SHP77 (cell line): ENCODE measurements at places on chromosomes 7 and 10.

DNA sequence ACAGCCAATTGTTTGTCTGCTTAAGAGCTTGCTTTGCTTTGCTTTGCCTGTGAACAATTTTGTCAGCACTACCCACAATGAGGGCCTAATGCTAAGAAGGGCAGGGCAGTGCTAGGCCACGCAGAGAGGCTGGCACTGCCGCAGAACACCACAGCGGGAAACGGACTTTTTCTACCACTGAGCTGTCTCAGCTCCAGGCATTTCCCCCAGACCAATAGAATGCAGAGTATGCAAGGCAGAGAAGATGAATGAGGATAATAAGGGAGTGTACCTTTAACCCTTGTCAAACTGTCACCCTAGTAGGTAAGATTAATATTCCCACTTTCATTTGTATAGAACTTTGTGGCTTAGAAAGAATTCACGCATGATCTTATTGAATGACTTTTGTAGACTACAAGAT lies 104.5 kb downstream of the SH3PXD2A start:
- DNase-seq: no peak

- DNase-seq: no peak
Observed at GRCh38 chr10:78737883-78738856, 330.6 kb upstream of the ZMIZ1 start.

DNA sequence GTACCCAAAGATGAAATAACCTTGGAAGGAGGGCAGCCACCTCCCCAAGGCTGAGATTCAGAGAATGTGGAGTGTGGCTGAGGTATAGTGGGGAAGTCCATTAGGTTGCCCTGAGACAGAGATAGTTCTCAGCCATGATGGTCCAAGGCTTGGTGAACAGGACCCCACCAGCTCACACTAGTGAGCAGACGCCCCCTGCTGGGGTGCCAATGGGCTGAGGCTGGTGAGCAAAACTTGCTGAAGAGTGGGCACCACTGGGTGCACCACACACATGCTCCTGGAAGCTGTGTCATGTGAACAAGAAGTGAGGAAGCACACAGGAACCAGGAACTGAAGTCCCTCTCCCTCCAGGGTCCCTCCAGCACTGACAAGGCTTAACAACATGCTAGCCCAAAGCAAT lies 8.9 kb downstream of the FBXL13 start:
- DNase-seq: peak; percentile 27

- peak; percentile 61 for DNase-seq
Observed at GRCh38 chr10:101018600-101019439, 12.1 kb downstream of the PDZD7 start.

DNA sequence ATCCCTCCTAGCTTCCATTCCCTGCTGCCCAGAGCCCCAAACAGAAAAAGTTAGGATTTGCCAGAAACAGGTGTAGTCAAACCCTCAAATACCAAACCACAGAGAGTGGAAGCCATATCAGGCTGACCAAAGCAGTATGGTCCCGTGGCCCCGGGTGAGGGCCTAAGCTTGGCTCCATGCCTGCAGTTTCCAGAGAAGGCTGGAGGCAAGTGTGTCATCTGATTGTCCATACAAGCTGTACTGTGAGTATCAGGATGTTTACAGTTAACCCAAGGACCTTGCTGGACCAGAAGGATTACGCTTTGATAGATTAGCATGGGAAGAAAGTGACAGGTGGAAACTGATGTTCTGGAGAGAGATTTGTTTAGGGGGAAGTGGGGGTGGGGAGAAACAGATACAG lies 96.3 kb downstream of the PRKAG2 start:
- no peak for DNase-seq

DNA sequence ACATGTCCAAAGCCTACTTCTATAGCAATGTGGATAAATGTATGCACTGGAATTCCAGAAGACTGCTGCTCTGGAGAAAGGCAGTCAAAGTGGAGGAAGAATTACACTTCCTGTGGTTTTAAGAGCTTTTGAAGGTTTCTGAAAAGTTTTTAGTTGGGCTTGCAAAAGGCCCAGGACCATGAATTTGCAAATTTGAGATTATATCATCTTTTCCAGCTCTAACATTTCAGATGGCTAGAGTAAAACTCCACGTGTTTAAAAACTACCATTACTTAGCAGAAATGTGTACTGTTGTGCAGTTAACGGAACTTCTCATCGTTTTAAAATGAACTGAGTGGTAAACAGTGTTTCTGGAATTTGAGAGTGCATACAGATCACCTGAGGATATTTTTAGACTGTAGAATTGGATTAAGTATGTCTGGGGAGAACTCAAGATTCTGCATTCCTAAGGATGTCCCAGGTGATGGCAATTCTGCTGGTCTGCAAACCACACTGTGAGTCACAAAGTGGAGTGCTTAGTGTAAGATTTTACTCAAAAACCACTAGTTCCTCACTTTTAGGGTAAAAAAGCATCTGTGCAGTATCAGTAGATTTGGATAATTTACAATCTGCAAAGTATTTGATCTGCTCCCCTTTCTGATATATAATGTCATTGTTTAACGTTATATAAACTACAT lies 32.9 kb upstream of the CCDC71L start:
- DNase-seq: no peak

DNA sequence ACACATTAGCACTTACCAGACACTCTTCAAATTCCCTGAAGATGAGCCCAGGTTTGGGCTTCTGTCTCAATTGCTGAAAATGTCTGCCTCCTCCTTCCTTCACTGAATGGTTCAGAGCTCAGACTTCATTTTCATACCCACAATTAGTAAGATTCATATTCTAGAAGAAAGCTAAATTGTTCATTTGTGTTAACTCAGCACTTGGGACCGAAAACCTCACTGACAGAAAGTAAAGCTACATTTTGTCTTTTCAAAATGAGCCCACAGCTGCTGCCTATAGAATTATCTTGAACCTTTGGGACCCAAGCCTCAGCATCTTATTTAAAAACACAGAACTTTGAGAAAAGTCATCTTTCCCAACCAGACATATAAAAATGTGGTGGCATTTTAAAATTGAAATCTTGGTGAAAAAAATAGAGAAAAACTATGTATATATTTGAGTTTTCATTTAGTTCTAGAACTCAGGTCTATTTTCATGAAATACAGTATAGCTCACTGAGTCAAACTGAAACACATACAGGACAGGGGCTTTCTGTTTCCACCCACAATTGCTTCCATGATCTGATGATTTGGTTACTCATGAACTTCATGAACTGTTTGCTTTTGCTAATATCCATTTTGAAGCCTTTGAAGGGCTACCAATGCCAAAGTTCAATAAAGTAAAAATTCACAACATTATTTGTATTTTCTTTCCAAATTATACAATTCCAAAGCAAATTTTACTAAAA lies 119.1 kb upstream of the PFKP start:
- no peak for DNase-seq

DNA sequence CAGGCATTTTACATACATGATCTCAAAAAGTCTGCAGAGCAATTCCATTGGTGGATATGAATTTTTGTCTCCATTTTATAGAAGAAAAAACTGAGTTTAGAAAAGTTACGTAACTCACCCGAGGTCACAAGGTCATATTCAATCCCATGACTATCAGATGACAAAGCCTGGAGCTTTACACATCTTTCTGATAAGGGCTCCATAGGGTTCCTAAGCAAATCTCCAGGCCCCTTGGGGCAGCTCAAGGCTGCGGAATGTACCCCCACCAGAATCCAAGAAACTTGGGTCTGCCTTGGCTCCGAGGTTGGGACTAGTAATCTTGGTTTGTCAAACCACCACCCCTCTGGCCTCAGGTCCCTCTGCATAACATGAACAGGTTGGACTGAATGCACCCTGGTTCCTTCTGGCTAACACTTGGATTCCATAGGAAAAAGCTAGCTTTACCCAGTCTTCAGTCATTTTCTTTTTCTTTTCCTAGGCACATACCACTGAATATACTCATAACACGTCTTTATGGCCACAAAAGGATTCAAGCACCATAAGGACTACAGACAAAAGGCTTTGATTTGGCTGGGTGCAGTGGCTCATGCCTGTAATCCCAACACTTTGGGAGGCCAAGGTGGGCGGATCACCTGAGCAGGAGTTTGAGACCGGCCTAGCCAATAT lies 55.5 kb downstream of the PIP4K2A start:
- no peak for DNase-seq

GRCh38 chr10:29896053-29896452 lies 163.3 kb downstream of the JCAD start:
- no peak for DNase-seq

DNA sequence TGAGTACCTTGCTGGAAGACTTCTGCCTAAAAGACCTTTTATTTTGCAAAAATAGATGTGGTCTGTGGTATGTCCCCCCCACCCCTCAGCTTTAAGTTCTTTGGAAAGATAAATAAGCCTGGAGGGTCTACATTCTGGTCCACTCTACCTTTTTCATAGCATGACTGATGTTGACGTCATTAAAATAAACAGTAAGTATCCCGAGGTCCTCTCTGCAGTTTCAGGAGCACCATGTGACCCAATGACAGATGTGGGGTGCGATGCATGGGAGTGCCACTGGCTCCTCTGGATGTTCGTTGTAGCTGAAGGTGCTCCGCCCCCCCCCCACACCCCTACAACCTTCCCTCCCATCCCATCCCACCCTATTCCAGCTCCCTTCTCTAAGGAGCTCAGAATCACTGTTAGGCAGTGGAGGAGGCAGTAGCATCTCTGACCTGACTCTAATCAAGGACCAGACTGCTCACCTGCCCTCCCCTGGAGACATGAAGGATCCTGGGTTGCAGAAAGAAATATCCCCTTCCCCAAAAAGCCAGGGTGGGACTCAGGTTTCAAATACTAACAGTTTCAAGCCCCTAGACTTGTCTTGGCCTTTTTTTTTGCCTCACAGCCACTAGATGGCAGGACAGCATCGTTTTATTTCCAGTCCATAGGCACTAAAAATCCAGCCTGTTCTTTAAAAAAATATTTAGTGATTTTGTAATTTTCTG lies 25.1 kb downstream of the CASP7 start:
- DNase-seq: no peak

- DNase-seq: no peak
Observed at GRCh38 chr10:62738916-62739315, 65.6 kb upstream of the ADO start.
